ENCODE measurements at places on chromosomes 4 and X.
A peak's percentile ranks its signal among the peaks of the same experiment; 100 is the strongest.

DNA sequence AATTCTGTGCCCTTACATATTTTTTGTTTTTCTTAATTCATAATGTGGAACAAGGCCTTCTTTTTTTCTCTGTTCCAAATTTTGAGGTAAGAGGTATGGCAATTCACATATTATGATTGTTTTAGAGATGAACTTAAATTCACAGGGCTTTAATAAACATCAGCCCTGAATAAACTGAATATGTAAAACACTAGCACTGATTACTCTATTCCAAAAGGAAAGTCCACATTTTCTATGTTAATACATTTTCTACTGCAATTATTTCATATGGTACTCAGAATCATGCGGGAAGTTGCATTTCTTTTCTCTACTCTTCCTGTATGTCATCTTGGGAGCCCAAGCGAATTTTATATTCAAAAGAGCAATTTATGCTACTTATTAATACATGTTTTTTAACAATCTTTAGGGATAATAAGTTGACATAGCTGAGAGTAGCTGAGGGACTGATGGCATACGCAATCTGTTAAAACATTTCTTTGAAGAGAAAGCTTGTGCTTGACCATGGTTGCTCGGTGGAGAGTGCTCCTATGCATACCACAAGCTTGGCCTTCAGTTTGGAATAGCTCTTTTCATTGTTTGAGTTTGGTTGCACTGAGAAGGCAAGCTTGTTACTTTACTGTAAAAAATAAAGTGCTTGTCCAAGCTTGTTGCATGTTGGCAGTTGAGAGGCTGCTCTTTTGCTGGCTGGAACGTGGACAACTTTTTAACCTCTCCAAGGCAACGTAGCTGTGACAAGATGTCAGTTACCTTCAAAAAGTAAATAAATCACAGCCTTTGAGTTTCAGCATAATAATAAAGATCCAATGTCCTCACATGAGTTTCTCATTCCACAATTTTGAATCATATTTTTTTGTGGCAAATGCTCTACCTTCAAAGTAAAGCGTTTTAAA lies 196.3 kb upstream of the SPRY1 start:
- DNase-seq = no peak

GRCh38 chr4:109972786-109973528 lies 60.3 kb downstream of the EGF start:
- no peak for DNase-seq

- DNase-seq = peak; percentile 7
Observed at GRCh38 chr4:119227690-119228089, 15.2 kb downstream of the USP53 start.

- DNase-seq = no peak
Observed at GRCh38 chr4:186104114-186104889, at the start of gene FAM149A. Gene FAM149A, plus strand, starts transcription at chr4:186104704.

- peak; percentile 61 for DNase-seq
Observed at GRCh38 chr4:172996571-172997216, 171.9 kb upstream of the GALNT7 start.

GRCh38 chrX:9436812-9437211 lies 28.0 kb upstream of the TBL1X start:
- DNase-seq = no peak

DNA sequence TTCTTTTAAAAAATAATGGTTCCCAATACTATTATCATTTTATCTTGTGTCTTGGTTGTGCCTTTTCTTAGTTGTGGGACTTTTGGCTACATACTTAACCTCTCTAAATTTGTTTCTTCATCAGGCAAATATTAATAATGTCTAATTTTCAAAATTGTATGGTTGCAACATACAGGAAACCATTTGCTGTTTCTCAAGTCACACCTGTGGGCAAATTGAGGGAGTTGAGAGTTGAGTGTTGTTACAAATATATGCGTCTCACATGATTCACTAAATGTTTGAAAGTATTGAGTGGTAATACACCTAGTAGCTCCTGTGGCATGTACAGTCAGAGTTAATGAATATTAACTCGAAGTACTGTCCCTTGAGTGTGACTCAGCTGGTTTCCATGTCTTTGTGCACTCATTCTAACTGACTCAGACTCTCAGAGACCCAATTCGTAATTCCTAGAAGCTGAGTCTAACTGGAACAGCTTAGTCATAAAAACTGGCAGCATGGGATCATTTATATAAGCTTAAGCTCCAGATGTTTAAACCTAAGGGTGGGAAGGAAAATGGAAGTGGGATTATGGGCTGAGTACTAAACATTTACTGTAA lies 802.4 kb downstream of the TRIML1 start:
- peak; percentile 88 for DNase-seq

DNA sequence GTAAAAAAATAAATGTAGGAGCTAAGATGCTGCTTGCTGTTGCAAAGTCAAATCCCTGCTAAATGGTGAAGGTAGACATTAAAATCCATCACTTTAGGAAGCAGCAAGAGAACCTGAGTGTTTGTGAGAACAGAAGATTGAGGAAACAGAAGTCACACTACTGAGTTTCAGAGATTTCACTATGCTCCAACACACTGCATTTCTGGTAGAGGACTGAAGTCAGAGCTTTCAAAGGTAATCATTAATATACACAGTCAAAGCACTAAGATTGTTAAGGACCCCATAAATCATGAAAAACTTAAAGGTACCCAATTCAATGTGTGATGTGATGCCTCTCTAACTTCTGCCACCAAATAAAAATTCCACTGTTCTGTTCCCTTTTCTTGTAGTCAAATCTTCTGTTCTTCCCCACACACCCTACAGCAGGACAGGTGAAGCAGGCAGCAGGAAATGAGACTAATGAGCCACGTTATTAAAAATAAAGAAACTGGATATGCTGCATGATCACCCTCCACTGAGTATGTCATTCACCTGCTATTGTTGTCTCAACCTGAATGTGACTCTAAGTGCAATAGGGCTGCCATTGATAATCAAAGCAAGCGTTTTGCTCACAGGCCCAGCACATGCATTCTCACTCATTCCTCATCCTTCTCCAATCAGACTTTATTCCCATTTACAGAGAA lies 28.9 kb upstream of the APELA start:
- DNase-seq = no peak

GRCh38 chrX:68717196-68717595 lies 69.7 kb downstream of the STARD8 start:
- DNase-seq = no peak

DNA sequence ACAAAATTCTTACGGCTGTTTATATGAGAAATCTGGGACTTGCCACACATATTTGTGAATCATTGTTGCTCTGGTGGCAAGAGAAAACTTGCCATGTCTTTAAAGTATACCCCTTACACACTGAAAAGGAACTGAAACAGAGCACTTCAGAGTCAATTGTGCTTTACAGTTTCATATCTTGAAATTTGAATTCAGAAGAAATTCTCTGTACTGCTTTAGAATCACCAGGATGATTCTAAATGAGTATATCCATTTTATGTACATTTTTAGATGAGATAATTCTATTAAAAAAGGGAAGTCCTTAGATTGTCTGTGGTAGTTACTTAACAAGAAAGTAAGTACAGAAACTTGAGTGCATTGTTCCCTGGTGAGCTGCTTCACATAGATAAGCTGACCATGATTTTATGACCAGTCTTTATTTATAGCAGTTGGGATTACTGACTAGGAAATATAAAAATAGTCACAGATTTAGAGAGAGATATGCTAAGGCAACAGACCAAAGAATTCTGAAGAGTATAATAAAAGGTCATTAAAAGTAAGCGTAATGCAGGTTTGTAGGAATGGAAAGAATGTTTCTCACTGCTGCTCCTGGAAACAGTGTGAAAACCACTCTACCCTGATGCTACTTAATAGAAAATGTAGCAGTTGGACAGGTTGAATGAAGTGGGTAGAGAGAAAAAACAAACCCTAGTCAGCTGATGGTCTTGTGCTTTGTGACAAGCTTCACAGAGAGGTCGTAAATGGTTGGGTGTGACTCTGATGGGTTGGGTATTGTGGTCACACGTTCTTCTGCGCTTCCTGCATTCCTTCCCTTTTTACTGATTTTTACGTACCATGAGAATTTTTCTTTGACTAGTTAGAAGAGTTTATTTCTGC lies 41.0 kb downstream of the FNIP2 start:
- peak; percentile 66 for DNase-seq

DNA sequence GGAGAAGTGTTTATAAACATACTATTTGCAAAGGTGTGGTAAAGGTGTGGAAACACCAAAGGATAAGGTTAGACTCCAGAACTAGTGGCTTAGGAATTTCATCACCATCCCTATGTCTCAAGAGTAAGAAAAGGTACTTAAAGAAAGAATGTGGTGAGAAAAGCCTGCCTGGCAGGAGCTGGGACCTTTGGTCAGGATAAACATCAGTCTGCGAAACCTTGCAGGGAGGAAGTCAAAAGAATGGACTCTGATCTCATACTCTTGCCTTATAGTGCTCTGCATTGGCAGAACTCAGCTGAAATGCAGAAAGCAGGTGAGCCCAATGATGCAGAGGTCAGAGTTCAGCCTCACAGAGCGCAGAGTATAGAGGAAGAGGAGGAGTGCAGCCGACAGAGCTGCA lies 97.2 kb upstream of the NR3C2 start:
- no peak for DNase-seq

- no peak for DNase-seq
Observed at GRCh38 chr4:158835226-158836001, 66.6 kb downstream of the FNIP2 start.

GRCh38 chrX:119237562-119237942 lies 1.5 kb downstream of the PGRMC1 start:
- no peak for DNase-seq

DNA sequence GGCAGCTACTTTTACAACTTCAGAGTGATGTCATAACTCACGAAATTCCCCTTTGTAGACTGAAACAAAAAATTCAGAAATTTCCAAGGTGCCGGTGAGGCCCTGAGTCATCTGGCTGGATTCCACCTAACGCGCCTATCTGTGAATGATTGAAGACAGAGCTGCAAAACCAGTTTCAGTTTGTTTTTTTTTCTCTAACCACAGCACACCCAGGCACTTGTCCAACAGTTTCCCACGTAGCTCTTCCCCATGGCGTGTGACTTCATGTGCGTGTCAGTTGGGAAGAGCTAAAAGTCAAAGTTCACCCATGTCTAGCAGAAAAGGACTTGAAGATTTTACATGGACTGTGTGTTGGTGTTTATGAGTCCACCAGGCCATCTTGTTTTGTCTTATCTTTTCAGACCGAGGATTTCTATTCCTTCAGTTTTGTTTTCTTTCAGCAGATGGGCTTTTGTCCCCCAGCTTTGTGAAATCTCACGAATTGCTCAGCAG lies 16.4 kb downstream of the TCEANC start:
- DNase-seq = peak; percentile 78

- peak; percentile 81 for DNase-seq
Observed at GRCh38 chr4:5051278-5052203, at the start of gene STK32B. Gene STK32B, plus strand, starts transcription at chr4:5051480.

DNA sequence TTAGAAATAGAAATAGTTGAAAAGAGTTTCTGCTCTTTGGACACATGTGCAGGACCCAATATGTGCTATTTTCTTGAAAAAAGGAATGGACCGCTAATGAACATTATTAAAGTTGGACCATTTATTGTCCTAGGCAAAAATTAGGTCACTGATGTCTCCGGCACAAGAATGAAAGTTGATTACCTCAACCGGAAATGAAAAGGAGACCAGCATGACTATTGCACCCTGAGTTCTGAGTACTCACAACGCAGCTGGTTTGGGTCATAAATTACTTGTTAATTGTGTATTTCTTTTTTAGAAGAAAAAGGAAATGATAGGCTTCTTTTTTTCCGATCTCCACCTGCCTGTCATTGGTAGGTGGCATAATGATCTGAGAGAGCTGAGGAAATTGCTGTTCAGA lies 232.7 kb downstream of the ARHGAP24 start:
- DNase-seq = no peak

GRCh38 chr4:8409264-8410065 lies 31.1 kb downstream of the ACOX3 start:
- DNase-seq = peak; percentile 18

GRCh38 chr4:139596034-139596683 lies 40.1 kb upstream of the SETD7 start:
- peak; percentile 57 for DNase-seq

- DNase-seq = no peak
Observed at GRCh38 chrX:154448484-154448883, 4.5 kb downstream of the FAM50A start.

GRCh38 chr4:61511716-61512488 lies 311.8 kb downstream of the ADGRL3 start:
- DNase-seq = peak; percentile 43

DNA sequence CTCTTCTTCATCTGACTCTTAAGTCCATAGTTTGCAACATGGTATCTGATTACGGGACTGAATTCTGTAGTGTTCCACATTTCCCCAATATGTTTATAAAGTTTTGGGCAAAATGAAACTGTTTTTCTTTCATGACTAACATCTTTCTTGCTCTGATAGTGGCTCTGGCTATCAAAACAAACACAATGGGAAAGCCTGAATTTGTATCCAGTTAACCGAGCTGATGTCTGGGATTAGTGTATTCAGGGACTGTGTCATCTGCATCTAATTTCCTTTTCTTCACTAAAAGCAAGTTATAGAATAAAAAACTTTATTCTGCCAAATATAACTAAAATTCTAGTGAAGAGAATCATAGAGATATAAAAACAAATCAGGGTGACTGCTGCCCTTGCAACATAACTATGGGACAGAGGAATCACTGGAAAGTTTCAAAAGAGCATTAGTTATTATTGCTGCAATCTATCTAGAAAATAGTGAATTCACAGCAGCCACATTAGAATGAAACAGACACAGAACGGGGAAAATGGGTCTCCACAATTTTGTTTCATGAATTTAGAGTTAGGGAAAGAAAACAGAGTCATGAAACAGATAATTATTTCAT lies 61.3 kb downstream of the ANTXR2 start:
- peak; percentile 47 for DNase-seq

DNA sequence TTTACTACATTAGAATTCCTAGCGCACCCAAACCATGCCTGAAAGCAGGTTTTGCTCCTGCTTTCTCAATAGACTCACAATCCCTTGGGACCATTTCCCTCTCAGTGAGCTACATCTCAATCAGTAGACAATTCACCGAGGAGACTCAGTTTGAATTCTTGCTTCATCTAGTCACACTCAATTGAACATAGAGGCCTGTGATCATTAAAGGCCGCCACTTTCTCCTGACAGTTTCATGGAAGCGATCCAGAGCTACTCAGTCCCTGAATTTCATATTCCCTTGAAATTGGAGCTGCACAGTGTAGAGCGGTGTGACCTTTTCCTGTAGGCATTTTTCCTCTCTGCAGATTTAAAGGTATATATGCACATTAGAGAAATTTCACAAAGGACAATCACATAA lies 193.9 kb upstream of the SPOCK3 start:
- DNase-seq = no peak

DNA sequence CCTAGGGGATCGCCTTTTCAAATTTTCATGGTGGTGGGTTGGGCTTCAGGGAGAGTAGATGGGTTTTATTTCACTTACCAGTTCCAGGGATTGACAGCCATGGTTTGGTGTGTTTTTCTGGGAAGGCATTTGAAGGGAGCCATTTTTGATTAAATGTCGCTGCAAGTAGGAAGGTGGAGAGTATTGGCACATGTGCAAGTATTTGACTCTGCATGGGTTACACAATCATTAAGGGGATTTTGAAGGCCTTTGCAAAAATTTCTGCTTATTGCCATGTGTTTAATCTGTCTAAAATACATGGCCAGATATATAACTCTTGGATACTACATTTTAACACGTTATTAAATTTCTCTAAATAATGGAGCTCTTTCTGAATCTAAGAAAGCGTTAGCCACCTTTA lies 55.1 kb downstream of the GPAT3 start:
- no peak for DNase-seq

- no peak for DNase-seq
Observed at GRCh38 chr4:111204797-111205196, 581.9 kb upstream of the PITX2 start.

Measured in AG08395 (cell line).